ENCODE measurements at places on chromosomes 5 and 9.

GRCh38 chr9:68979538-68980314, 34.2 kb downstream of the PRKACG start:
- DNase-seq, result no peak

GRCh38 chr5:154901913-154902312, 36.1 kb downstream of the GEMIN5 start:
- DNase-seq, result no peak

GRCh38 chr9:108562176-108562575, 293.6 kb downstream of the ACTL7B start:
- DNase-seq, result peak; percentile 67

DNA sequence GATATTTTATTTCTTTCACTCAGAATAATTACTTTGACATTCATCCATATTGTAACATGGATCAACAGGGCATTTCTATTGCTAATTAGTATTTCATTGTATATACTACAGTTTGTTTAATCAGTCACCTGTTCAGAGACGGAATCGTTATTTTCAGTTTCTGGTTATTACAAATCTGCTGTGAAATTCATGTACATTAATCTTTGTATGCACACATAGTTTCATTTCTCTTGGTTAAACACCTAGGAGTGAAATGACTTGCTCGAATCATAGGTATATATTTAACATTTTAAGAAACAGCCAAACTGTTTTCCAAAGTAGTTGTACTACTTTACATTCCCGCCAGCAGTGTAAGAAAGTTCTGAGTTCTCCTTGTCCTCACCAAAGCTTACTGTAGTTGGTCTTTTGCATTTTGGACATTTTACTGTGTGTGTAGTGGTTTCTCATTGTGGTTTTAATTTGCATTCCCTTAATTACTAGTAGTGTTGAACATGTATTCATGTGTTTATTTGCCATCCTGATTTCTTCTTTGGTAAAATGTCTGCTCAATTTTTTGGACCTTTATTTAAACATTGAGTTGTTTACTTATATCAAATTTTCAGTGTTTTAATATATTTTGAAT, 198.2 kb downstream of the SAXO1 start:
- DNase-seq, result no peak

- peak; percentile 56 for DNase-seq
Measured at GRCh38 chr5:150559701-150560100, 51.8 kb downstream of the NDST1 start.

DNA sequence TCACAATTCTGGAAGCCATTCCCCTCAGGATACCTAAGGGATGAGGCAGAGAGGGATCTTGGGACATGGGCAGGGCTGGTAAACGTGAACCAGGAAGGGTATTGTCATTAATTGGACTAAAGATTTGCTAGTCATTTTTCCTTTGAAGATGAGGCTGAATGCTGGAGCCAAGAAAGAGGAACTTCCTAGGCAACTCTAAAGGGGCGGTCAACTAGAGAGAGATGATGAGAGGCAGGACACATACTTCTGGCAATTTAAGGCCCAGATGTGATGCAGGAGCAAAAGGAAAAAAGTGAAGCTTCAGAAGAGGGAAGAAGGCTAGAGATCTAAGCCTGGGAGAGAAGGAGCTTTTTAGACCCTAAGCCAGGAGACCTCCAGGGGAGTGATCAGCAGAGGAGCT, 5.6 kb downstream of the GBA2 start:
- DNase-seq, result no peak

Data from M059J (cell line).